Gastrocnemius medialis (tissue), 4 donors: ENCODE measurements at places on chromosomes 1 and 21.

DNA sequence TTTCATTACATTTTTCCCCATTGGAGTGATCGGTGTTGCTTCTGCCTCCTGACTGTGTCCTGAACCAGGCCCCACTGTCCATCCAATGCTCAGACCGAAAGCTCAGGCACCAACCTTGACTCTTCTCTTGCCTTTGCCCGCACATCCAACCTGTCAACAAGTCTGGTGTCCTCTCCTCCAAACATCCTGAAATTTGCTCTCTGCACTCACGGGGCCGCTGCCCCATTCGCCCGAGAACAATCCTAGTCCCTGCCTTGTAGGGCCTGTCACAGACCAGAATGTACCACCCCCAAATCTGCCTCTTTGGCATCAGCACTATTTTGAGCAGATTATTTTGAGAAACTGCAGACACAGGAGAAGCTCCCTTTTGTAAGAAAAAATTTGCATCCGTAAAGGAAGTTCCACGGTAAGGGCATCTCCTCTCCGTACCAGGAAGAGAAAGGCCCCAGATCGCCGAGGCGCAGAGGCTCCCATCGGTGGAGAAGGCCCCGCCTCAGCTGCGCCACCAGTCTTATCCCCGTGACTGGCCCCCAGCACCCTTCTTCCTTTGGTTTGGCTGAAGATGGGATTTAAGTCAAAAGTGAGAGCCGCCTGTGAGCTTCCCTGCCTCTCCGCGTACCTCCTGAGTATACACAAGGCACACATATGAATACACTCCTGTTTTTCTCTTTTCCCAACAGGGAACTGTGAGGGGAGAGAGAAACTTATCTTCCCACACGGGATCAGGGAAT is 7.1 kb downstream of the MORN1 start:
- DNase-seq: no peak

DNA sequence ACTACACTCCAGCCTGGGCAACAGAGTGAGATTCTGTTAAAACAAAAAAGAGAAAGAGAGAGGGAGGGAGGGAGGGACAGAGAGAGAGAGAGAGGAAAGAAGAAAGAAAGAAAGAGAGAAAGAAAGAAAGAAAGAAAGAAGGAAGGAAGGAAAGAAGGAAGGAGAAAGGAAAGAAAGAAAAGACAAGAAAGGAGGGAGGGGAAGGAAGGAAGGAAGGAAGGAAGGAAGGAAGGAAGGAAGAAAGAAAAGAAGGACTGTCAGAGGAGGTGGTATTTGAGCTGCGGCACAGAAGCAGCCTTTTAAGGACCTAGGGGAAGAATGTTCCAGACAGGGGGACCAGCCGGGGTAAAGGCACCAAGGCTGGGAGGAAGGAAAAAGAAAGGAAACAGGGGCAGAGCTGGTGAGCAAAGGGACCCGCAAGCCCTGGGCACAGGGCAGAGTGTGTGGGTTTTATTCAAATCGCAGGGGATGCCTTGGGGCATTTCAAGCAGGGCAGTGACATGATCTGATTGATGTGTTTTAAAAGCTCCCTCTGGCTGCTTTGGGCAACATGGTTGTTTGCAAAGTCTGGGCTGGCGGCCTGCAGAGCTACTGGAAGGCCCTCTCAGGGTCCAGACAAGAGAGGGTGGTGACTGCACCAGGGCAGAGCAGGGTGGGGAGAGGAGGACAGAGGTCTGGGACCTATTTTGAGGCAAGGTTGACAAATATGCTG is 176.9 kb upstream of the VAMP3 start:
- DNase-seq: no peak

DNA sequence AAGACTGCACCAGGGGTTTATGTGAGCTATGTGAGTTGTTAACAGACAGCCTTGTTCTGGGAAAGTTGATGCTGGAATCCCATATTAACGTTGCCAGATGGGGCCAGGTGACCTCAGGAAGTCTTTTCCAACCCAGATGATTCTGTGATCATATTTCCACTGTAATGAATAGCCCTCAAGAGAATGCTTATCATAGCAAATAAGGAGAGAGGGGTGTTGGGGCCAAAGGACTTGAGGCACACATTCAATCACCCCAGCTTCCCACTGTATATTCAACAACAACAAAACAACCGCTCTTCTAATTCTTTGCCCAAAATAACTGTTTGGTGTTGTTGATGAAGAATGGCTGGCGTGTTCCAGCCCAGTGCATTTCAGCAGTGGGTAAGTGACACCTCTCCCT is 14.1 kb downstream of the ZNF697 start:
- DNase-seq: no peak

DNA sequence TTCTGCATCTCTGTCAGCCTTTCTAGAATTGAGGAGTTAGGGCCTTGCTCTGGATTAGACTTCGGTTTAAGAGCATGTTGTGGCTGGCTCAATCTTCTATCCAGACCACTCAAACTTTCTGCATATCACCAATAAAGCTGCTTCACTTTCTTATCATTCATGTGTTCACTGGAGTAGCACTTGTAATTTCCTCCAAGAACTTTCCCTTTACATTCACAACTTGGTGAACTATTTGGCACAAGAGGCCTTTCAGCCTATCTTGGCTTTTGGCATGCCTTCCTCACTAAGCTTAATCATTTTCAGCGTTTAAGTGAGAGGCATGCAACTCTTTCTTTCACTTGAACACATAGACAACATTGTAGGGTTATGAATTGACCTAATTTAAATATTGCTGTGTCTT is 3.6 kb upstream of the HORMAD1 start:
- DNase-seq: no peak

- no peak for DNase-seq
These were observed 65.6 kb upstream of the TTC34 start for GRCh38 chr1:2867087-2867425.

- DNase-seq: no peak
These were observed 10.7 kb downstream of the TRIM46 start for GRCh38 chr1:155184351-155184811.

DNA sequence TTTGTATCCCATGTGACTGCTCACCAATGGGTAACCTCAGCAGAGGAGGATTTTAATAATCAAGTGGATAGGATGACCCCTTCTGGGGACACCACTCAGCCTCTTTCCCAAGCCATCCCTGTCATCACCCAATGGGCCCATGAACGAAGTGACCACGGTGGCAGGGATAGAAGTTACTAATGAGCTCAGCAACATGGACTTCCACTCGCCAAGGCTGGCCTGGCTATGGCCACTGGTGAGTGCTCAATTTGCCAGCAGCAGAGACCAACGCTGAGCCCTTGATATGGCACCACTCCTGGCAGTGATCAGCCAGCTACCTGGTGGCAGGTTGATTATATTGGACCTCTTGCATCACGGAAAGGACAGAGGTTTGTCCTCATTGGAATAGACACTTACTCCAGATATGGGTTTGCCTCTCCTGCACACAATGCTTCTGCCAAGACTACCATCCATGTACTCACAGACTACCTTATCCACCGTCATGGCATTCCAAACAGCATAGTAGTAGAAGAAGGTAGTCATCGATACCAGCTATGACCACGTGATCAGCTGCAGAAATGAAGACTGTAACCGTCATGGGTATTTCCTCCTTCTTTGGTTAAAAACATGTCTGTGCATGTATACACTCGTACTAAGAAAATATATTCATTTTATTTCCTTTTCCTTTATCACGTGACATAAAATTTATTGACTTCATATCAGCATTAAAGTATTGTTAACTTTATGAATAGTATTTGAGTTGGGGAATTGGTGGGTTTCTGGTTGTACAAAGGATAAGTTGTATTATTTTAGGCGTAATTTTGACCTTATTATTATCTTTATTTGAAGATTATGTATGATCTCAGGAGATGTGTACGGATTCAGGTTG is 562.6 kb downstream of the PTPRU start:
- DNase-seq: no peak
